ENCODE measurements at places on chromosomes 2 and 18.

DNA sequence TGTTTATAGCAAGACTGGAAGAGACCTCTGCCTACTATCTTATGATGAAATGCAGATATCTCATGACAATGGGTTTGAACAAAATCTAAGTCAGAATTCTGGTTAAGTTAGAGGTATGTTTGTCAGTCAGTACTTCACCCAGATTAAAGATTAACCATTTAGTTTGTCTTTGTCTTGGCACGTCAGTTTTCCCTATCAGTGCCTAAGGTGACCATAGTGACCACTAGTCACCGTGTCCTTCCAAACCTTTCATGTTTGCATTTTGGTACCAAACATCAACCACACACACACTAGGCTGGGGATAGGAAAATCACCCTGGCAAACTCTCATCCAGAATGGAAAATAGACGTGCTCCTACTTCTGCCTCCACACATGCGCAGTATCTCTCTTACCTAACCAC is 248.9 kb downstream of the PIEZO2 start:
- DNase-seq: no peak

DNA sequence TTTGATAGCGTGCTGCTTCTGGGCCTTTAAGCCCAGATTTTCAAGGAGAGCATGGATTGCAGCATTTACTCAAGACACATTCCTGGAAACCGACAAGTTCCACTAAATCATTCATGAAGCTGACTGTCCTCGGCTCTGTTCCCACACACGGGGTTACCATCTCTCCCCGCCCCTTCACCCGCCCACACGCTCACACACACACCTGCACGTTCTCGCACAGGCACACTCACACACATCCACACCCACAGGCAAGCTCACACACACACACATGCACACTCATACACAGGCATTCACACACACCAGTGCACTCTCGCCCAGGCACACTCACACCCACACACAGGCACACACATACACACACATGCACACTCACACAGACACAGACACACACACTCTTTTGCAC is 150.0 kb upstream of the AGAP1 start:
- no peak for DNase-seq

DNA sequence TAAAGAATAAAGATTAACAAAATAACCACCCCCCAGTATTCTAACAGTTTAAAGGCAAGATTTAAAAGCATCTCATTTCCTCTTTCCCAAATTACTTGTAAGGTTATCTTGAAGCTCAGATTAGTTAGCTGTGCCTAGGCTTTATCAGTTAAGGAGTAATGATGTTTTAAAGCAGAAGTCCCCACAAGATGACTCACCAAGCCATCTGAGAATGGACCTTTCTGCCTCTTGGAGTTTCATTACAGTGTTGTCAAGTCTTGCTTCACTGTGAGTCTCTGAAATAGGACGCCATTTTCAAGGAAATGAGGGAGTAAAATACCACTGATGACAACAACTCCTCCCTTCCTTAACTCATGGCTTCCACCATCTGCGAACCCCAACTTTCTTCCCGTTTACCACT is 35.9 kb downstream of the ZNF385B start:
- no peak for DNase-seq

DNA sequence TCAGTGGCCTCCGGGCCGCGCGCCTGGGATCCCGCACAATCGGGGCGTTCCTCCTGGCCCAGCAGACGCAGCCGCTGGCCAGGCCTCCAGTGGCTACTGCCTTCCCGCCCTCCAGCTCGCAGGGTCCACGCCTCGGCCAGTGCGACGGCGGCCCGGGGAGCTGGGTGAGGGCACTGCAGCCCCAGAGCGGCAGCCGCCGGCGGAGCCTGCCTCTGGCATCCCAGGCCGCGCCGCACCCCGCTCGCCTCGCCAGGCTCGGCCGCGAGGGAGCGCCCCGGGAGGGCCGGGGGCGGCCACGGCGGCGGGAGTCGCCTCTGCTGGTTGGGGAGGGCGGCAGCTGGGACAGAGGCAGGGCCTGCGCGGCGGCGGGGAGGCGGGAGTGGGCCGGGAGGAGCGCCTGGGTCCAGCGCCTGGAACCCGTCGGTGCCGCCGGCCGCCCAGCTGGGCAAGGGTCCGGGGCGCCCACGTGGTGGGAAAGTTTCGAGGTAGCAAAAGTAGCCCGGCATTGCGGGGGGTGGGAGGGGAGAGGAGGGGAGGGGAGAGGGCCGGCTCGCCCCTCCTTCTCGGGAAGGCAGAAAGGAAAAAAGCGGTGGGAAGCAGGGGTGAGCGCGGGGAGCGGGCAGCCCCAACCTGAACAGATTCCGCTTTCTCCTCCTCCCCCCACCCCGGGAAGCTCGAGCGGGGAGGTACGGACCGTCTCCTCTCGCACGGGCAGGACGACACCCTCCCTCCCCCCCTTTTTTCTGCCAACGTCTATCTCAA is 1.5 kb upstream of the INHBB start:
- no peak for DNase-seq

- DNase-seq: no peak
Observed at GRCh38 chr2:5942204-5942603, 250.0 kb downstream of the SOX11 start.

- DNase-seq: no peak
Observed at GRCh38 chr2:74198023-74198460, 373 bp upstream of the MTHFD2 start.

DNA sequence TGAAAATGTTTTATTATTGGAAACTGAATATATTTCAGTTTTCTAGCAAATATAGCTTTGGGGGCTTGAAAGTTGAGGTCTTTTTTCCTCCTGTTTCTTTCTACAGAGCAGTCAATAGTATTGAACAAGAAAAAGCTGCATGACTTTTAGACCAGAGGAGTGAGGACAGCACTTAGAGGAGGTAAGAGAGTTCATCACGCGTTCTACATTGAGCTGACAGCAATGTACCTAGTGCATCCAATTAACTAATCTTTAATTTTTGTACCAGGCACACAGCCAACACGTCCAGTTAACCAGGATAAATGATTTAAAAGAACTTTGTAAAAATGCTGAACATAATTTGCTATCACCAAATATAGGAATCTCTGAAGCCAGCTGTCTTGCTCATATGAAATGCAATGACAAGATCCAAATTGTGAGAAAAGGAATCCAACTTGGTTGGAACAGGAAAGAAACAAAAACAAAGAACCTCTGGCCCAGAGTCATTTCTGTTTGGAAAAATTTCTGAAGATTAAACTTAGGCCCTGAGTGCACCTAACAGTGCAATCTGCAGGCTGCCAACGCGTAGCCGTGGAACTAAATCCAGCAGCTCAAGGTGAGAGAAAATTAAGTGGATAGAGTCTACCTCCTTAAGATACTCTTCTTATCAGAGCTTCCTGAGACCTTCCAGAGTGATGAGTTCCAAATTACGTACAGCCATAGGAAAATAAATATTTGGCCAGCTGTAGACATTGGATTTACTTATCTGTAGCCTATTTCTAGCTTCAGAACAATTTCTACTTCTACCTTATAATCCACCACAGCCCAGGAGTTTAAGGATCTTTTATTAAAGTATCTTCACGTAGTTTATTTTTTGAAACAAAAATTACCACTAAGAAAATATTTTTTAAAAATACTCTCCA is 20.6 kb upstream of the SPTBN1 start:
- no peak for DNase-seq

GRCh38 chr2:227456772-227457171 is 15.2 kb upstream of the AGFG1 start:
- DNase-seq: no peak

GRCh38 chr2:145777297-145777696 is 1257.4 kb upstream of the ZEB2 start:
- no peak for DNase-seq

GRCh38 chr18:61841706-61842105 is 51.1 kb downstream of the RNF152 start:
- DNase-seq: no peak

- DNase-seq: no peak
Observed at GRCh38 chr2:109727929-109728447, 66.1 kb upstream of the RGPD5 start.

GRCh38 chr18:77043541-77044280 is 88.9 kb downstream of the MBP start:
- no peak for DNase-seq

DNA sequence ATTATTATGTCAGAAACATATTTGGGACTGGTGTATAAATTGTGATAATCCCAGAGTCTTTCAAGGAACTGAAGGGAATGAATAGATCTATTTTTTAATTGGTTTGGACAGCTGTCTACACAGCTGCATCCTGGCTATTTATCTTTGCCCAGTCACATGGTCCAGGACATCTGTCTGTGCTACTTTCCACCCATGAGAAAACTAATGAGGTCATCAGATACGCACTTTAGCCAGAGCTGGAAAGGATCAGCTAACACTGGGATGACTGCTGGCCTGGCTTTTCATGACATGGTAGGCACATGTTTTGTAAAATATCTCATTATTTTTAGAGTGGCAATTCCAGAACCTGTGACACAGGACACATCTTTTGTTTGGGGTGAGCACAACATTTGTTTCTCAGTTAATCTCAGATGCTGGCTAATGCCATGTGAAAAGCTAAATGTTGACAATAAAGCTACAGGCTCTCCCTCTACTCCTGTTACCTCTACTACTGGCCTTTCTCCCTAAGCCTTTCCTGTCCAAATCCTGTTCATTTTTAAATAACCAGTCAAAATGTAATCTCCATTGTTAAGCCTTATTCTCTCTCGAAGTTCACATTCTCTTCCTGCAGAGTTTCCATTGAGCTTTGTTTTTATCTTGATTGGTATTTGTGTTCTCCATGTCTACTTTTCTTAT is 500.7 kb downstream of the RIT2 start:
- DNase-seq: no peak
